A172 (cell line): ENCODE measurements at places on chromosomes 16 and 17. TPM values are rescaled to one million over a fixed set of nuclear protein-coding genes. Genes with fewer than 3 reads are reported as not detected.

The PROCA1 gene
- 1.2 and 2.0 TPM in 2 replicates for total RNA-seq

The SLC12A4 gene
- 25.1 and 26.6 TPM in 2 replicates for total RNA-seq

The HSF4 gene
- 5.8 and 10.9 TPM in 2 replicates for total RNA-seq

The EVPLL gene
- total RNA-seq = not detected in 2 replicates

The C16orf54 gene
- total RNA-seq = 0.09 TPM in 1 of 2 replicates, not detected in the other

The OSBPL7 gene
- total RNA-seq = 8.2 and 19.1 TPM in 2 replicates

The TMC8 gene
- total RNA-seq = 0.02 and 0.05 TPM in 2 replicates

The TMIGD1 gene
- not detected in 2 replicates for total RNA-seq
